ENCODE measurements at places on chromosomes 2 and 18.

- H3K36me3 ChIP-seq = no peaks in the 10 kb centered on the region
- H3K27ac ChIP-seq = no peak overlapping the region
- DNase-seq = no peak
- no peaks in the 10 kb centered on the region for H3K27me3 ChIP-seq
- no peak overlapping the region for H3K4me3 ChIP-seq
These were observed 166.2 kb downstream of the TCF4 start for GRCh38 chr18:55421615-55422419.

DNA sequence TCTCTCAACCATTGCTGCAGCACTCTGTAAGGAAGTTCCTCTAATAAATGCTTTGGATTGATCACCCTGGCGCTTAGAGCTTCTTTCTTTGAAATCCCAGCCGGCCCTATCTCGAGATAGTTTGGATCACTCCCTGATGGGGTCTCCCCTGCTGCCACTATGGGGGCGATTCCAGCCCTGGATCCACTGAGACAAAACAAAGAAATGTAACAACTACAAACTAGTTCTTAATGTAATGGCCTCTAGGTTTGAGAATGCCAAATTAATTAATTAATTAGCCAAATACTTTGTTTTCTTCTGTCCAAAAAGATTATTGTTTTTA, 15.2 kb downstream of the SRSF7 start:
- no peaks in the 10 kb centered on the region for H3K27me3 ChIP-seq
- H3K36me3 ChIP-seq = peaks cover 44% of the 10 kb centered on the region
- H3K27ac ChIP-seq = no peak overlapping the region
- peaks cover under 1% of the 10 kb centered on the region for H3K4me1 ChIP-seq
- no peak for DNase-seq

GRCh38 chr18:34492652-34493051, 217.4 kb upstream of the DTNA start:
- no peak for DNase-seq
- H3K4me1 ChIP-seq = no peaks in the 10 kb centered on the region
- H3K4me3 ChIP-seq = no peak overlapping the region

GRCh38 chr2:107197594-107198294, 311.8 kb upstream of the ST6GAL2 start:
- H3K4me1 ChIP-seq = no peaks in the 10 kb centered on the region
- no peak for DNase-seq
- no peaks in the 10 kb centered on the region for H3K36me3 ChIP-seq
- H3K27ac ChIP-seq = no peak overlapping the region
- H3K4me3 ChIP-seq = no peak overlapping the region
- H3K27me3 ChIP-seq = no peaks in the 10 kb centered on the region

- no peaks in the 10 kb centered on the region for H3K27me3 ChIP-seq
- peaks cover 23% of the 10 kb centered on the region for H3K4me1 ChIP-seq
- no peaks in the 10 kb centered on the region for H3K36me3 ChIP-seq
- DNase-seq = no peak
These were observed 229.3 kb upstream of the HDAC4 start for GRCh38 chr2:239629926-239630617.

DNA sequence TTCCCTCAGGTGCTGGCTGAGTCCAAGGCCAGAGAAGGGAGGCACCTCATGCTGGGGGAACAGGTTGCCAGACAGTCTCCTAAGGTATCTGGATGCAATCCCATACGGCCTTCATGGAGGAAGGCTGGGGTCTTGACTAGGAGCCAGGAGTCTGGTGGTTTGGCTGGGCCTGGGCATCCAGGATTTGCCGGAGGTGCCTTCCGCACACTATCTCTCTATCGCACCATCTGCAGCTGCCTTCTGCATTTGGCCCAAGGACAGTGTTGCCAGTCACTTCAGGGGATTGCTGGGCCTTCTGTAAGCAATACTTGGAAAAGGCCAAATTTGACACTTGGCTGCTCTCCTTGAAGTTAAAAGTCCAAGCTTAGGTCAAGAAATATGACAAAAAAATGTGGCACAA, 327.2 kb downstream of the EN1 start:
- H3K4me3 ChIP-seq = no peak overlapping the region
- no peak for DNase-seq
- no peaks in the 10 kb centered on the region for H3K36me3 ChIP-seq

- no peak overlapping the region for H3K27ac ChIP-seq
- peaks cover 5% of the 10 kb centered on the region for H3K4me1 ChIP-seq
- DNase-seq = no peak
These were observed 24.2 kb downstream of the TMEM18 start for GRCh38 chr2:652881-653480.

- no peaks in the 10 kb centered on the region for H3K27me3 ChIP-seq
- H3K27ac ChIP-seq = no peak overlapping the region
- H3K4me1 ChIP-seq = no peaks in the 10 kb centered on the region
These were observed 1322.1 kb upstream of the ZEB2 start for GRCh38 chr2:145841973-145842372.

Data from effector memory CD4-positive, alpha-beta T cell (primary cell).